T-helper 17 cell (primary cell): ENCODE measurements at places on chromosomes 6 and 20. TPM values are rescaled to one million over a fixed set of nuclear protein-coding genes. Genes with fewer than 3 reads are reported as not detected.

Gene C6orf15
- not detected for total RNA-seq

Gene CDH26
- total RNA-seq = 1.9 TPM

Gene FNDC1
- not detected for total RNA-seq

Gene THEMIS
- 53.9 TPM for total RNA-seq

Gene SLC26A8
- total RNA-seq = 0.37 TPM

Gene PKIB
- not detected for total RNA-seq

Gene BTN1A1
- total RNA-seq = not detected

Gene FOXC1
- total RNA-seq = not detected

Gene HLA-DOB
- total RNA-seq = 2.3 TPM

Gene PRKN
- total RNA-seq = 8.4 TPM

Gene SEMG1
- total RNA-seq = not detected
